Neural crest cell (in vitro differentiated cells): ENCODE measurements at places on chromosomes 16 and 17.

DNA sequence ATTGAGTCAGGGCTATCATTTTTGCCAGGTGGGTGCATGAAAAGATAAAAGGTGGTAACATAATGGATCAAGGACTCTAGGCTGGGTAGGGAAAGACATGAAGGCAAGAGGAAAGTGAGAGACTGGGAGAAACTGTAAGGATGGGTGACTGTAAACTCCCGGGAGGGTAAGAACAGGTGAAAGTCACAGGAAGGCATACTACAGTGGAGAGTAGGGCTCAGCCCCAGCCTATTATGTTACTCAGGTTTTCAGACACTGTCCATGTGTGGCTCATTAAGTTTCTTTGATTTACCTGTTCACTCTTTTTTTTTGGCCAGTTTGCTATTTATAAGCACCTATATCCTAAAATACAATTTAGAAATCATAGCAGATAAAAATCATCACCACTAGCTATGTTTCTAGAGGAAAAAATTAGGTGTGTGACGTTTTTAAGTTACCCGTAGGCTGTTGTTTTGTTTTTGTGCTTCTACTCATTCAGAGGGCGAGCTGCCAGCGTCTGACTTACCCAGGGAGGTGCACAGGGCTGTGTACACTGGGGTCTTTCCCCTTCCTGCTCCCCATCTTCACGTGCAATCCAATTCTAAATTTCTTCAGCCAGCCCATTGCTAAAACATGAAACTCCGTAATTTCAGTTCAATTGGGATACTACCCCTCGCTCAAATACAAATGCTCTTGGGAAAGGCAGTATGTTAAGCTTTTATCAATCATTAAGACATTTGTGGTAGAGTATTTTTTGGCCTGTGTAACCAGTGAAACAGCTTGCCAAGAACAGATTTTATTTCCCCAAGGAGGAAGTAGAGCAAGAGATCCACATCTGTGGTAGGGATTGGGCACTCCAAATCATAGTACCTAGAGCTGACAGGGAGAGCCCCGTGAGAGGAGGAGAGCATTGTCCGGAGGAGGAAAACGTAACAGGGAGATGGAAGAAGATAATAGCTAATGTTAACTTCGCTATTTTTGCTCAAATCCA lies 21.7 kb upstream of the VWA3A start:
- DNase-seq, result no peak

DNA sequence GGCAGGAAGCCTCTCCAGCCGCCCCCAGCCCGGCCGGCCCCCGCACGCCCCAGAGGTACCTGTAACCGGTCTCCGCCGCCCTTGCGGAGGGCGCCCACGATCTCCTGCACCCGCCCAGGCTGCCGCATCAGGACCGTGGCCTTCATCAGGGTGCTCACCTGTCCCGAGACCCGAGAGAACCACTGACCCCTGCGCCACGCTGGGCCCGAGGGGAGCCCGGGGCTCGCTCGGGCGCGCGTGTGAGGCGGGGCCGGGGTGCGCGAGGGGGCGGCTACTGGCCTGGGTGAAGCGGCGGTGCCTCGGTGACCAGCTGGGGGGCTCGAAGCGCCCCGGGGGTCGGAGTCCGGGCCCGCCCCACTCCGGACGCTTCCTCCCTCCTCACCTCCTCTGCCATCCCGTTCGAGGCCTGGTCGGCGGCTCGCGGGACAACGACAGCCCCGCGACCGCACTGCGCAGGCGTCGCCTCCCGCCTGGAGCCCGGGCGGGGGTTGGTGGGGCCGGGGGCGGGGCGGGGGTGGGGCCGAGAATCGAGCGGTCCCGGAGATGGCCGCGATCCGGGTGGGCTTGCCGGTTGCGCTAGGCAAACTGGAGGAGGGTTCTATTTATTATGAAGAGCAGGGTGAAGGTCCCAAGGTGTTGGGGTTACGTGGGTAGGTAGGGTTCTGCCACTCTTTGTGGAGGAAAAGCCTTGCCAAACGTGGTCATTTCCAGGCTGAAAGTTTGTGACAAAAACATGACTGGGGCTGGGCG lies at the start of gene NT5C3B:
TSS of gene NT5C3B (minus strand) at position 433 of the 750 bp plus-strand sequence. CDS start at position 394, 39 bp downstream.
- DNase-seq, result peak; percentile 56

DNA sequence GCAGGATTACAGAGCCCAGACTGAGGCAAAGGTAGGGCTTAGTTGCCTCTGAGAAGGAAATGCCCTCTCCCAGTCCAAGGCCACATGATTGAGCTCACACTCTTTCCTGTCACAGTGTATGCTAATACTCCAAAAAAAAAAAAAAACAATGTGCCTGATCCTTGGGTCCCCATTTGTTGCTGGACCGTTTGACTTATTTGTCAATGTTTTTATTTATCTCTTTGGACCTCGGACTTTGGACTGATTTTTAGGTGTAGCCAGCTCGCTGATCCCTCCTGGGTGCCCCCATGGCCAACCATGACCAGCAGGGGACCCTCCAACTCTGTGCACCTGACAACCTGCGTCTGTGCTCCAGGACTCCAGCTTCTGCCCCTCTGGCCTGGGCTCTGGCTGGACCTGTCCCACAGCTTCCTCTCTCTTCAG lies 622 bp upstream of the CCL16 start:
- no peak for DNase-seq

- no peak for DNase-seq
Observed at GRCh38 chr16:80063713-80064069, 463.2 kb upstream of the MAF start.

- DNase-seq, result no peak
Observed at GRCh38 chr16:78285437-78285922, 186.0 kb downstream of the WWOX start.

- no peak for DNase-seq
Observed at GRCh38 chr16:82045465-82045864, 10.4 kb downstream of the HSD17B2 start.

DNA sequence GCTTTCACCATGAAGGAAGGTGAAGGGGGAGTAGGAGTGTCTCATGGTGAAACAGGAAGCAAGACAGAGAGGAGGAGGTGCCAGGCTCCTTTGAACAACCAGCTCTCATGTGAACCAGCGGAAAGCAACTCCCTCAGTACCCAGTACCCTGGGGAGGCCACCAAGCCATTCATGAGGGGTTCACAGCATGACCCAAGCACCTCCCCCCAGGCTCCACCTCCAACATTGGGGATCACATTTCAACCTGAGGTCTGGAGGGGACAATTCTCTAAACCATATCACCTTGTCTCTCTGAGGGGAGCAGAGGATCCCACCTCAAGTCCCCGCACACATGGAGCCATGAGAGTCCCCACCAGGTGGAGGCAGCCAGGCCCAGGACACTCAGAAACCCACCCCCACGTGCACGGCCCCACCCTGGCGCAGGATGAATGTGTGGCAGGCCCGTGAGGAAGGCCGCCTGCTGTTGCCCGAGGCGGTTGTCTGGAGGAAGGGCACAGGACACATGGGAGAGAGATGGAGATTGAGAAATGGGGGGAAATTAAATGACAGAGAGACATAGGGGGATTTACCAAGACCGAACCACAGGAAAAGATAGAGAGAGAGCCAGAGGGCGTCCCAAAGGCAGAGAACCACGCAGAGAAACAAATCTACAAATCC lies 85.9 kb downstream of the TMEM132E start:
- DNase-seq, result no peak

GRCh38 chr16:30002614-30003346 lies 6.7 kb downstream of the INO80E start:
- DNase-seq, result no peak

GRCh38 chr17:46212634-46213435 lies 19.6 kb upstream of the KANSL1 start:
- DNase-seq, result peak; percentile 55
